ENCODE measurements at places on chromosomes 12 and 14. TPM values are rescaled to one million over a fixed set of nuclear protein-coding genes. Genes with fewer than 3 reads are reported as not detected.

GRCh38 chr12:38501991-38502390, 185.4 kb downstream of the ALG10B start:
- no peak overlapping the region for H3K27ac ChIP-seq
- no peaks in the 10 kb centered on the region for H3K27me3 ChIP-seq

GRCh38 chr12:65432114-65432513, 153.6 kb downstream of the MSRB3 start:
- H3K4me1 ChIP-seq = peaks cover 2% of the 10 kb centered on the region
- no peak overlapping the region for H3K27ac ChIP-seq
- H3K27me3 ChIP-seq = no peaks in the 10 kb centered on the region
- H3K4me3 ChIP-seq = no peak overlapping the region
- DNase-seq = no peak

- H3K4me1 ChIP-seq = peaks cover 8% of the 10 kb centered on the region
- H3K27me3 ChIP-seq = no peaks in the 10 kb centered on the region
- no peak overlapping the region for H3K4me3 ChIP-seq
- no peak for DNase-seq
These were observed 3.9 kb downstream of the SLC35E3 start for GRCh38 chr12:68749861-68750260.

- no peaks in the 10 kb centered on the region for H3K4me1 ChIP-seq
- H3K27ac ChIP-seq = no peak overlapping the region
- H3K4me3 ChIP-seq = no peak overlapping the region
- H3K27me3 ChIP-seq = no peaks in the 10 kb centered on the region
These were observed 303.5 kb upstream of the MDGA2 start for GRCh38 chr14:47978871-47979270.

DNA sequence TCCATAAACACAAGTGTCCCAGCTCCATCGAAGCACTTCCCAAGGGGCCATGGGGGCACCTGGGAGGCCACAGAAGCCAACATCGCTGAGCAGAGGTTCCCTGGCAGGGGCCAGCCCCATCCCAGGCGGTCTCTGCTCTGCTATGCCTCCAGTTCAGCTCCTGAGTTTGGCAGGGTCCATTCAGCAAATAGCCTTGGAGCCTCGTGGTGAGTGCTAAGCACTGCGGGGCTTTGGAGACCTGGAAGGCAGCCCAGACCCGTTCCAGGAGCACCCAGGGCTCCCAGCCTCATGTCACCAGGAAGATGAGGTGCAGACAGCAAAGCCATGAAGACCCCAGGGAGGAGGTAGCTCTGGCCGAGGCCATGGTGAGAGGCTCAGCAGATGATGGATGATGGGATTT, 109.5 kb downstream of the LGMN start:
- H3K36me3 ChIP-seq = no peaks in the 10 kb centered on the region
- DNase-seq = no peak
- no peaks in the 10 kb centered on the region for H3K4me1 ChIP-seq
- H3K27ac ChIP-seq = no peak overlapping the region
- H3K4me3 ChIP-seq = no peak overlapping the region

DNA sequence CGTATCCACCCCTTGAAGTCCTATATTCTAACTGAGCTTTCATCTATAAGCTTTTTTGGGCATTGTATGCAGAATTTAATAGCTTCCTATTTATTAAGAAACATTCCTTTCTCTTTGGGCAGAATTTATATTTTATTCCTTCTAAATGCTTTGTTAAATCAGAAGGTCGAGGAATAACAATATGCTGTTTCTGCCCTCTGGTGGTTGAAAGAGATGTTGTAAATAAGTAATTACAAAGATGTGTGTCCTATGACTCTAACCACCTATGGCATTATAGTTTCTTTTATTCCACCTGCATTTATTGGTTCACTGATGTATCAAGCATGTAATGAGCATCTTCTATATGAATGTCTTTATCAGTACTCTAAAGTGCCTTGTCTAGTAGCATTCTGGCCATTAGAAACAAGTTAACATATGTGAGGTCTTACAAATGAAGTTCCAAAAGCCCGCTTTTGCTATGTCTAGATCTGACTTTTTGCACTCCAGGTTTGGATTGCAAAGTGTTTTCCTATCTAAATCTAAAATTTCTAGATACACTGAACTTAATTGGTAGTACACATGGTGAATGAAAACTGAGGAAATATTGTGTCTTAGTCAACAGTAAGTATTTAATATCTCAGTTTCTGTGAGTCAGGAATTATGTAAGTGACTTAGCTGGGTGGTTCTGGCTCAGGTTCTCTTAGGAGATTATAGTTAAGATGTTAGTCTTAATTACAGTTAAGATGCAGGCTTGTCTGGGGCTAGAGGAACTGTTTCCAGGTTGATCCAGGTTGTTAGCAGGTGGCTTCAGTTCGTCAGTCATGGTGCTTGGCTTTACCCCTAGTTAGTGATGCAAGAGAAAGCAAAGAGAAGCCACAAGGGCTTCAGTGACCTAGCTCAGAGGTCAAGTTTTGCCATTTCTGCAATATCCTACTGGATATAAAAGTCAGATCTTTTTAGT, 57.5 kb downstream of the PLEKHA5 start:
- H3K4me1 ChIP-seq = peaks cover 68% of the 10 kb centered on the region
- no peaks in the 10 kb centered on the region for H3K27me3 ChIP-seq
- no peaks in the 10 kb centered on the region for H3K36me3 ChIP-seq
- H3K4me3 ChIP-seq = no peak overlapping the region
- H3K27ac ChIP-seq = peak overlapping the region; percentile 53
- peak; percentile 77 for DNase-seq

DNA sequence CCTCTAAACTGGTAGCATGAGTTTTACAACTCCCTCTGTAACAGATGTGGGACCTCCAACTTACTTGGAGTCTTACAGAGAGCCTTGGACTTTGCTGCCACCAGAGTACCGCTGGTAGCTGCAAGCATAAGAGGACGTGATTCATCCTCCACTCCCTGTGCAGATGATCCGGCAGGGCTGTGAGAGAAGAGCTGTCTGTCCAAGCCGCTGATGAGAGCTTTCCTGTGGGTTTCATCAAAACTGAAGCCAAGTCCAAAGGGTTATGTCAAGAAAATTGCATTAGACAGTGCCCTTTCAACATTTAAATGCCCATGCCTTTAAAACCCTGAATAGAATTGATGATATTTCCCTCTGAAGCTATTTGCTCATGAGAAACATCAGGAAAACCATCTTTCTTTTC, 85.8 kb downstream of the LLPH start:
- H3K36me3 ChIP-seq = no peaks in the 10 kb centered on the region
- no peaks in the 10 kb centered on the region for H3K27me3 ChIP-seq
- no peak overlapping the region for H3K27ac ChIP-seq
- H3K4me1 ChIP-seq = no peaks in the 10 kb centered on the region
- H3K4me3 ChIP-seq = no peak overlapping the region

DNA sequence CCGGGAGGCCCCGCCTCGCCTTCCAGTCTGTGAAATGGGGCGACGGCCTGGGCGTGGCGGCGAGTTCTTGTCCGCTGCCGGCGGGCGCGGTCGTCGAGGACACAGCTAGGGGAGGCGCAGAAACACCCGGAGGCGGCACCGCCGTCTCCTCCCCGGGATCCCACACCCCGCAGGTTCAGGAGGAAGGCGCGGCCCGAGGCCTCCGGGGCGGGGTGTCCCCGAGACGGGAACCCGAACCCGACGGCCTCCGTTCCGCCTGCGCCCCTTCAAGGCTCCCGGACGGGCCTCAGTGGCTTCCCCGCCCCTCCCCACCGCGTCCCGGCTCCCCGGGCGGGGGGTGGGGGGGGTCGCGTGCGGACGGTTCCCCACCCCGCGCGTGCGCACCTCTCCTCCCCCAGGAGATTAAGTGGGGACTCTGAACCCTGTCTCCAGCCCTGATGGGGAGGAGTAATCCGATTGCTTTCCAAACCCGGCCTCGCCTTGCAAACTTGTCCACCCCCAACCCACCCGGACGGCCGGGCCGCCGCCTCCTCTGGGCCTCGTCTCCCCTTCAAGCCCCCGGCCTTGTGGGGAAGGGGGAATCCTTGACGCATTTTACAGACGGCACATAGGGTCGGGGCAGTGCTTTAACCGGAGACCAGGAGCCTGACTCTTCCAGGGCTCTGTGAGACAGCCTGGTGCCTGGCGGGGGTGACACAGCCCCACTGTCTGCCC, 35.3 kb upstream of the ANKRD9 start:
- DNase-seq = peak; percentile 59
- peaks cover 19% of the 10 kb centered on the region for H3K27me3 ChIP-seq
- H3K27ac ChIP-seq = no peak overlapping the region
- H3K36me3 ChIP-seq = no peaks in the 10 kb centered on the region

DNA sequence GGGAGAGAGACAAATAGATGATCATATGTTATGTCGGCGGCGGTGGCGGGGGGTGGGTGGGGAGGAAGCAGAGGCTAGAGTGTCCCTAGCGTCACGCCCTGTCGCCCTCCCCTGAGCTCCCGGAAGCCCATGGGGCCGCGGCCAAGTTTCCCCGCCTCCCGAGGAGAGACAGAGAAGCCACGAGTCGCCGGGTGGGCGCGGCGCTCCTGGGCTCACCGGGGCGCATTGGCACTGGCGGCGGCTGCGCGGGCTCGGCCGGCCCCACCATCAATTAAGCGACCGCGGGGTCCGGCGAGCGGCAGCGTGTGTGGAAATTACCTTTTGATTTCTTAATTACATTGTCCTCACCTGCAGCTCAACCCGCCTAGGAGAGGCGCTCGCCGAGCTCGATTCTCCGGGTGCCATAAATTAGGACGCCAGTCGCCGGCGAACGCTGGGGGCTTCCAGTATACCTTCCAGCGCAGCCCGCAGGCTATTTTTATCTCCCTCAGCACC, 119.9 kb upstream of the LHX5 start:
- peaks cover 28% of the 10 kb centered on the region for H3K4me1 ChIP-seq
- H3K36me3 ChIP-seq = no peaks in the 10 kb centered on the region
- DNase-seq = peak; percentile 71
- H3K27ac ChIP-seq = no peak overlapping the region

DNA sequence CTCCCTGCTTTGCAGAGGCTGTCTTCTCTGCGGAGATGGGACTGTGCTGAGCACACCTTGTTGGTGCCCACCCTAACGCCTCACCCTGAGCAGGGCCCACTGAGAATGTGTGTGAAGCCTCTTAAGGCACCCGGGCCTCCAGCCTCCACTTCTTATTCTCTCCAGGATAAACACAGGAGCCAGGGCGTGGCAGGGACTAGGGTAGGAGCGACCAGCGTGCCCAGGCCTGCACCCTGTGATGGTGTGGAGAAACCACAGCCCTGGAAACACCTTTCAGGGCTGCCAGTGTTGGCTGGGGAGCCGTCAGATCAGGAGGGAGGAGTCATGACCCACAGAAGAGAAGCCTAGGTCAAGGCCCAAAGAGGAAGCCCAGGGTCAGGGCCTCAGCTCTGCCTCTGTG, 41.3 kb downstream of the VDR start:
- H3K27ac ChIP-seq = no peak overlapping the region
- no peaks in the 10 kb centered on the region for H3K4me1 ChIP-seq
- no peak for DNase-seq
- no peaks in the 10 kb centered on the region for H3K36me3 ChIP-seq
- no peaks in the 10 kb centered on the region for H3K27me3 ChIP-seq

- H3K36me3 ChIP-seq = no peaks in the 10 kb centered on the region
- no peak overlapping the region for H3K4me3 ChIP-seq
- H3K4me1 ChIP-seq = peaks cover 5% of the 10 kb centered on the region
- no peak overlapping the region for H3K27ac ChIP-seq
- no peak for DNase-seq
- H3K27me3 ChIP-seq = no peaks in the 10 kb centered on the region
These were observed 211.8 kb upstream of the AVPR1A start for GRCh38 chr12:63362791-63363190.

DNA sequence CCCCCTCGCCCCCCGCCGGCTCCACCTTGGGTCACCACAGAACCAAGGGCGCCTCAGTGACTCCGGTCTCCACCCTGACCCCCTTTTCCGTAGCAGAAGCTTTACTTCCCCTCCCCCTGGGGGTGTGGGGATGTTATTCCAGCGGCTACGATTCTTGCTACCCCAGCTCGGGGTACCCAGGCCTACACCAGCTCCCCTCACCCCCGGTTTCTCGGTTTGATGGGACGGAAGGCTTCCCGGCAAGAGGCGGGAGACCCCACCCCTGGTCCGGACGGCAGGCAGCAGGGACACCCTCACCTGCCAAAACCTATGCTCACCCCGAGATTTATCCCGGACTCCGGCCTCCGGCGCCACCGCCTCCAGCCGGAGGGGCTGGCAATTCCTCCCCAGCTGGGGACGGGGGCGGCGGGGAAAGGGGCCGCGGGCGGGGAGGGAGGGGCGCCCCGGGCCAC, 619 bp downstream of the RAB15 start:
- H3K27me3 ChIP-seq = no peaks in the 10 kb centered on the region
- peaks cover 57% of the 10 kb centered on the region for H3K4me1 ChIP-seq
- H3K36me3 ChIP-seq = no peaks in the 10 kb centered on the region
- peak overlapping the region; percentile 87 for H3K4me3 ChIP-seq
- DNase-seq = peak; percentile 38
- no peak overlapping the region for H3K27ac ChIP-seq

GRCh38 chr12:109729371-109729781, 15.8 kb downstream of the FAM222A start:
- H3K27ac ChIP-seq = no peak overlapping the region
- no peak for DNase-seq
- no peaks in the 10 kb centered on the region for H3K36me3 ChIP-seq
- no peaks in the 10 kb centered on the region for H3K27me3 ChIP-seq

- H3K36me3 ChIP-seq = peaks cover 14% of the 10 kb centered on the region
- DNase-seq = no peak
- no peaks in the 10 kb centered on the region for H3K4me1 ChIP-seq
- no peak overlapping the region for H3K4me3 ChIP-seq
- no peaks in the 10 kb centered on the region for H3K27me3 ChIP-seq
- no peak overlapping the region for H3K27ac ChIP-seq
These were observed 38.2 kb upstream of the SYCP3 start for GRCh38 chr12:101777485-101777884.

GRCh38 chr12:6264402-6265037, 46.0 kb upstream of the PLEKHG6 start:
- H3K27ac ChIP-seq = no peak overlapping the region
- DNase-seq = no peak
- no peaks in the 10 kb centered on the region for H3K27me3 ChIP-seq
- peaks cover 24% of the 10 kb centered on the region for H3K4me1 ChIP-seq

DNA sequence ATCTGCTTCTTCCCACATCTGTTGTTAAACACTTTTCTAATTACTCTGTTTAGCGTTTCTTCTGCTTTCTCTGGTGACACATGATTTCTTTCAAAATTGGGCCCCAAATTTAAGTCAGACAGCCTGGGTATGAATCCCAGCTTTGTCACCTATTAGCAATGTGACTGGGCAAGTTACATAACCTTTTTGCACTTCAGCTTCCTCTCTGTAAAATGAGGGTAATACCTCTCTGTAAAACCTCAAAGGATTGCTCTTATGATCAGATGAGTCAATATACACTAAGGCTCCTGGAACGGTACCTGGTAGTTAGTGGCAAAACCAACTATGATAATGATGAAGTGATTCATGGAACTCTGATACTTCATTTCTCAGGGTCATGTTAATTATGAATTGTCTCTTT, 33.0 kb downstream of the E2F7 start:
- H3K27me3 ChIP-seq = no peaks in the 10 kb centered on the region
- no peak overlapping the region for H3K4me3 ChIP-seq
- peaks cover 51% of the 10 kb centered on the region for H3K36me3 ChIP-seq

VIPAS39 gene
- 9.4 TPM for polyA plus RNA-seq

SERPINA5 gene
- polyA plus RNA-seq = 0.81 TPM

KRT2 gene
- not detected for polyA plus RNA-seq

APOF gene
- not detected for polyA plus RNA-seq

OR10G2 gene
- not detected for polyA plus RNA-seq

HCAR2 gene
- not detected for polyA plus RNA-seq

CCDC196 gene
- not detected for polyA plus RNA-seq

TUBA1B gene
- polyA plus RNA-seq = 1,008 TPM

All from GM23338 (cell line).